Thoracic aorta (tissue), 2 donors: ENCODE measurements at places on chromosomes 16 and 17.

- DNase-seq, result no peak
These were observed 9.8 kb upstream of the TNFSF12 start for GRCh38 chr17:7538891-7539545.

DNA sequence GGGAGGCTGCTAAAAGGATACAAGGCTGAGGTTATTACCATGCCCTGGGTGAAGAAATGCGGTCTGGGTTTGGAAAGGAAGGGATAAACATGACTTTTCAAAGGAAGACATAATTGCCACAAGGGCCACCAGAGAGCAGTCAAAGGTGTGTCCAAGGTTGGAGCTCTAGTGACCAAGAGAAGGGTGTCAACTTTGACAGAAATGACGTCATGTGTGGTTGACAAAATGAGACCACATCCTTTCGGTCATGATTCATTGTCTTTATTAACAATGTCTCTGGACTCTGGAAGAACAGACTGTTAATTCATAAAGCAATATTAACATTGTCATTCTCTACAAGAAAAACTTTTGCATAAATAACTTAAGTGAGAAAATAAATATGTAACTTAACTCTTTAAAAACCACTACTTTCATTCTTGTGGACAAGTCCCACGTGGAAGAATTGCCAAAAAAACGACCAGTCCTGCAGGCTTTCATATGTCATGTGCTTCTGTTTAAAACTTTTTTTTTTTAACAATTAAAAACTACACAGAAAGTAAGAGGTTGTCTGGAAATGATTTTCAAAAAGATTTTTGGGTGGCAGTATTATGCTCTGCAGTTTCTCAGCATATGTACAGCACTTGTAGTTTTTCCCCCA is 5.0 kb downstream of the SOST start:
- no peak for DNase-seq

DNA sequence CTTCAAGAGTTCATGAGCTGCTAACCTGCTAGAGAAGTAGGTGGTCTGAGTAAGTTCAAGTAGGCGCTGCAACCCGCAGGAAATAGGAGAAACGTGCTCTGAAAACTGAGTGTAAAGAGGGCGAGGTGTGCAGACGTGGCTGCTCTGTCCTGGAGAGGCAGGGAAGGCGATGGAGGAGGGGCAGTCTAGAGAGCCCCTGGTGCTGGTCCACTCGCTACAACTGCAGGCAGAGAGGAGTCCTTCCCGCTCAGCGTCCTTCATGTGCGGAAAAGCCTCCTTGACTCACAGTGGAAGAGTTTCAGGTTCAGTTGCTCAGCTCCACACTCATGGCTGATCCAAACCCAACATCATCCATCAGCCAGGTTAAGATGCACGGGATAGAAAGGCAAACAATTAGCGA is 12.1 kb downstream of the ABCA3 start:
- DNase-seq, result no peak

DNA sequence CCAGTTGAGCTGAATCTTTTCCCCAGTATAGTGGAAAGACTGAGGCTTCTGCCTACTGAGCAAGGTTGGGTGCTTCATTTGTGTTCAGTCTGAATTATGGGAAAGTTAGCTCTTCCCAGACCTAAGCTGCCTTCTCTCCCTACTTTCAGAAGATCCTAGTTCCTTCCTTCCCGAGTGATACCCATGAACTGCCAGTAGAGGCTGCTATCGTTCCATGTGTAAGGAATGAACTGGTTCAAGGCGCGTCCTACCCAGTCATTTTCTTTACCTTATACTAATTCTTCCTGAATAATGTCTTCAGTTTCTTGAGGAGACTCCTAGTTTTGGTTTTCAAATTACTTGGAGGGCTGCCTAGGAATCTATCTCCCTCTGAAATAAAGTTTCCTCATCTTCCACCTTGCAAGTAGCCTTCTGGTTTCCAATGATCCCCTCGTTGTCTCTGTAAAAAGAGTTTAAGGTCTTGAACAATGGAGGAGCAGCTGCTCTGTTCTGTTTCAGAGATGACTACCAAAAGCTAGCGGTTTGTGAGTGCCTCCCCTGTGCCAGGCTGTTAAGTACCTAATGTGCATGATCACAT is 934 bp upstream of the AOC2 start:
- no peak for DNase-seq

DNA sequence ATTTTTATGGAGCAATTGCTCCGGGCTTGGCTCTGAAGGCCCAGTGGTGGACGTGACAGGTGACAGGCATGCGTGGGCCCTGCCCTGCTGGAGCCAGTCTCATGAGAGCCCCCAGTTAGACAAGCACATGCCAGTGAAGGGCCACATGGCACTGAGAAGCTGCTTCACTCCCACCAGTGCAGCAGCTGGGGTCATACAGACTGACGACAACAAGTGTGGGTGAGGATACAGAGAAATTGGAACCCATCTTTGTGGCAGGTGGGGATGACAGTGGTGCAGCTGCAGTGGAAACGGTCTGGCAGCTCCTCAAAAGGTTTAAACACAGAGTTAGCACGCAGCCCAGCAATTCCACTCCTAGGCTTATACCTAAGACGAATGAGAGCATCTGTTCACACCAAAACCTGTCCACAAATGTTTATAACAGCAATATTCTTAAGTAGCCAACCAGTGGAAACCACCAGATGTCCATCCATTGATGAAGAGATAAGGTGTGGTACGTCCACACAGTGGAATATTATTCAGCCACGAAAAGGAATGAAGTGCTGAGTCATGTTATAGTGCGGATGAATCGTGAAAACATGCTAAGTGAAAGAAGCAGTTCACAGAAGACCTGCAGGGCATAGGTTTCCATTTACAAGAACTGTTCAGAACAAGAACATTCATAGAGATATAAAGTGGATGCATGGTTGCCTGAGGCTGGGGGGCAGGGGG is 12.5 kb upstream of the CIBAR2 start:
- DNase-seq, result no peak
